ENCODE measurements at places on chromosomes 3 and 15.

- DNase-seq, result no peak
These were observed 37.9 kb upstream of the TSC22D2 start for GRCh38 chr3:150370122-150370602.

- DNase-seq, result no peak
These were observed 209.5 kb upstream of the LRRN1 start for GRCh38 chr3:3589715-3590130.

- DNase-seq, result peak; percentile 98
These were observed at the start of gene RAB8B for GRCh38 chr15:63188926-63189871. Gene RAB8B (plus strand): TSS chr15:63189606. CDS start chr15:63189625, 19 bp downstream.

DNA sequence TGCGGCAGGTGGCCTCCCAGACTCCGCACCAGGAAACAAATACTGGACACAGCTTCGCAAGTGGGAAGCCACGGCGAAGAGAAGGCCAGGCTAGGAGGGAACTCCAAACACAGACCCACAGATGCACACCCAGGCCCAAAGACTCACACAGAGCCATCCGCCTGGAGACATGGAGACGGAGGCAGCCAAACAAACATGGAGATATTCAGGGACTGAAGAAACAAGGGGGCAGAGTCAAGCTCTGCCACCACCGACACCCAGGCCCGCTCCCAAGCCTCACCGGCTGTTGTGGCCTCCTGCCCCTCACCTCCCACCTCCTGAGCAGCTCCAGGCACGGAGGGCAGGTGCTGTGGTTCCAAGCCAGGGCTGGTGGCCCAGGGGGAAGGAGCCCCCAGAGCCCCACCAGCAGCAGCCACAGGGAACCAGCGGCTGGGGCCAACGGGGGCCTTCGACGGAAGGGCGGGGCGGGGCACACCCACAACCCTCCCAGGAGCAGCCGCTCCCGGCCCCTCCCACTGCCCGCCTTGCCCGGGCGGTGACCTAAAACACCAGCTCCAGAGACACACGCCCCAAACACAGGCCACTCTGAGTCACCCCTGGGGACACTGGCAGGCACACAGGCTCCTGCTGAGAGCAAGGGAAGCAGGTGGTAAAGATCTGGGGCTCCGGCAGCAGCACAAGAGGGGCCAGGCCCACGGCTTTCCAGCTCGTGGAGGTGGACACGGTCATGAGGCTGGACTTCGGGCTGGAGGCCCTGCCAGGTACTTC, 31.9 kb downstream of the TNK2 start:
- DNase-seq, result peak; percentile 37

- no peak for DNase-seq
These were observed 163.9 kb downstream of the THSD4 start for GRCh38 chr15:71278989-71279756.

DNA sequence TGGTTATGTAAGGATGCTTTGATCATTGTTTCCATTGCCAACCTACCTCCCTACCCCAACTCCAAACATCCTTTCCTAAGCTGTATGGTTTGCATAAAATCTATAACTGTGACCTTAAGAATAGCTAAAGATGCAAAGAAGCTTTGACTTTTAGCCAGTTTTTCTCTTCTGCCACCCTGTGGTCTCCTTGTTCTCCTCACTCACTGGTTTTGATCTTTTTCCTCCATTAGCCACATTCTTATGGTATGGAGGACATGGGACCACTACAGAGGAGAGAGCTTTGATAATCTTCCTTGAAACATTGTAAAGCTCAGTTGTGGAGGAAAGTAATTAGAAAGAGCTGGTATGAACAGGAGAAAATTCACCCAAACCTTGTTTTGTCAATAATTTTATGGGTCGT, 115.9 kb downstream of the NEK11 start:
- DNase-seq, result no peak

- DNase-seq, result no peak
These were observed 71.7 kb downstream of the TBC1D5 start for GRCh38 chr3:17670749-17671148.

DNA sequence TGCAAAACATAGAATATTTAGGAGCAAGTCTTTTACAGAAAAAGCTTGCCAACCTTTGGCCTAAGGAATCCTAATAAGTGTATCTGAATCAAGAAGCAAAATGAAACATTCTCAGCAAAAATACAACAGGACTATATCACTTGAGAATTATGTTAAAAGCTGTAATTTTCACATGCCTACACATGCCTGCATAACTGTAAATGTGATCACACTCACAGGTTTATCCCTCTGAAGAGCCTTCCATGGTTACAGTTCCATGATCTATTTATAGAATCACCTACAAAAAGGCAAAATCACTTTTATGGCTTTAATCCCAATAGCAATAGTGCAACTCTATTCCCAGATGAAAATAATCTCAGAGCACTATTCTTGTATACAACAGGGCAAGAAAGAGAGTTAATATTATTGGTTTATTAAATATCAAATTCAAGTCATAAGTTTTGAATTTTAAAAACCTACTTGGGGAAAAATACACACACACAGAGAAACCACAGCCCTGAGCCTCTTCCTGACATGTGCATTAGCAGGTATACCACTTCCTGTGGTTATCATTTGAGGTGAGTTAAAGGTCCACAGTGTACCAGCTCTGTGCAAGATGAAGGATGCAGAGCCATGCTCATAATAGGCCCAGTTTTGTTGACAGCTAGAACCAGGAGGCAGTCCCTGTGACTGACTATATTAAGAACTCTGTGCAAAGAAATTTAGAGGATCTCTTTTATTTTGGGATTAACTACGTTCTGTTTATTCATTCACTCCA, 252.5 kb upstream of the TGFBR2 start:
- DNase-seq, result peak; percentile 37

DNA sequence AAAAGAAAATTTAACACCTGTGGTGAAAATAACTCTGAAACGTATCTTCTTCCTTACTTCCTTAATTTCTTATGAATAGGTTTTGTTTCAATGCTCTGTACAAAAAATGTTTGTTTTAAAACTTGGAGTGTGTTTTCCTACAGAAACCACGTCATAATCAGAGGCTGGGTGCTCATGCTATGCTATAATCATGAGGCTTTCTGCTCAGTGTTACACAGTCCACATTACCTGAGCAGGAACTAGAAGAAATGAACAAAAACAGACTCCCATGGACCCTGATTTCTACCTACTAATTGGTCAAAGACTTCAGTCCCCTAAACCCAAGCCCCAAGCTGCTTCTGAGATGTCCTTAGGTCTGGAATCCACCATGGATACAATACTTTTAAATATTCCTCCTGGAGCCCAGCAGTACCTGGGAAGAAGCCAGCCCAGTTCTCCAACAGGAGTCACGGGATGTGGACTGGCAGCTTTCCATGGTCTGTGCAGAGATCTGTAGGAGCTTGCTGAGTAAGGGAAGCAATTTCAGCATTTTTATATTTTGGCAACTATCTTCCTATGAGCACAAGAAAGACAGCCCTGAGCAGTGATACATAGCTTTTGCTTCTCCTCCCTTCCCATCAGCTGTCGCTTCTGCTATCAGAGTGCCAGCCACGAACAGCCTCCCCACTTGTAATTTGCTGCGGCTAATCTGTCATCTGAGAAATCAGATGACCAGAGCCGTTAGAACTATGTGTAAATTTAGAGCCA, 65.6 kb downstream of the WDR72 start:
- no peak for DNase-seq

DNA sequence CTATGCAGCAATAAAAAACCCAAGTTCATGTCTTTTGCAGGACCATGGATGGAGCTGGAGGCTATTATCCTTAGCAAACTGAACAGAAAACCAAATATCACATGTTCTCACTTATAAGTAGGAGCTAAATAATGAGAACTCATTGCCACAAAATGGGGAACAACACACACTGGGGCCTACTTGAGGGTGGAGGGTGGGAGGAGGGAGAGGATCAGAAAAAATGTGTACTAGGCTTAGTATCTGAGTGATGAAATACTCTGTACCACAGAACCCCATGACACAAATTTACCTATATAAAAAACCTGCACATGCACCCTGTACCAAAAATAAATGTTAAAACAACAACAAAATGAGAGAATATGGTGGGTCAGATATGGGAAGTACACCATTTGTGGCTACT, 49.6 kb upstream of the AADACL2 start:
- DNase-seq, result no peak

GRCh38 chr3:64340641-64341101, 115.4 kb upstream of the PRICKLE2 start:
- DNase-seq, result no peak

DNA sequence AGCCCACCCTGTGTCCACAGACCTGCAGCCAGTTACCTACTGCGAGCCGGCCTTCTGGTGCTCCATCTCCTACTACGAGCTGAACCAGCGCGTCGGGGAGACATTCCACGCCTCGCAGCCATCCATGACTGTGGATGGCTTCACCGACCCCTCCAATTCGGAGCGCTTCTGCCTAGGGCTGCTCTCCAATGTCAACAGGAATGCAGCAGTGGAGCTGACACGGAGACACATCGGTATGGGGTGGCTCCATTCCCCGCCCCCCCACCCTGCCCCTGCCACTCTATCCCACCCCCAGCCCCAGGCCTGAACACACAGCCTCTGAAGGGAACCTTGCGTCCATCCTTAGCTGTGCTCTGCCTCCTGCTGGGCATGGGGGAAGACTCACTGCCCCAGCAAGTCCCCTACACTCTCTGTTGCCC, 73.2 kb downstream of the AAGAB start:
- DNase-seq, result no peak

- DNase-seq, result no peak
These were observed 52.4 kb downstream of the EIF4E3 start for GRCh38 chr3:71672807-71673206.

GRCh38 chr15:27831384-27832236, 267.5 kb downstream of the OCA2 start:
- DNase-seq, result no peak

DNA sequence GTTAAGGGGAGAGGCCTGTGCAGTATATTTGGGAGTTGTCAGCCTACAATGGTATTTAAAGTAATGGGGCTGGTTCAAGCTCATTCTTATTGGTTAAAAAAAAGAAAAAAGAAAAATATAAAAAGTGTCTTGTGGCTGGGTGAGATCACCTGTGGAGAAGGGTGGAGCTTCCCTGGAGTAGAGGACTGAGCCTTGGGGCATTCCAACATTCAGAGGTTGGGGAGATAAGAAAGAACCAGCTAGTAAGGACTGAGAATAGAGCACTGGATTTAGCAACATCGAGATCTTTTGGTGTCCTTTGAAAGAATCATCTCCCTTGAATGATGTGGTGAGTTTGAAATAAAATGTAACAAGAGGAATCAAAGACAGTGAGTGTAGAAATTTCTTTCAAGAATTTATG, 5.2 kb downstream of the SLC49A4 start:
- no peak for DNase-seq

- DNase-seq, result peak; percentile 90
These were observed 17.7 kb downstream of the CPN2 start for GRCh38 chr3:194333212-194333980.

- DNase-seq, result no peak
These were observed 36.1 kb upstream of the CSPG5 start for GRCh38 chr3:47614788-47615187.
